ENCODE measurements at places on chromosomes 12 and 14. TPM values are rescaled to one million over a fixed set of nuclear protein-coding genes. Genes with fewer than 3 reads are reported as not detected.

The FGF23 gene
- total RNA-seq: not detected

The KIF21A gene
- total RNA-seq: 21.4 TPM

The KRT3 gene
- 0.06 TPM for total RNA-seq

The LPAR5 gene
- total RNA-seq: 0.71 TPM

The TDG gene
- 26.9 TPM for total RNA-seq

The KRR1 gene
- 65.8 TPM for total RNA-seq

The KRT74 gene
- total RNA-seq: not detected

The SLC10A1 gene
- not detected for total RNA-seq

The WDHD1 gene
- total RNA-seq: 12.5 TPM

The MSI1 gene
- total RNA-seq: 1.5 TPM

The RD3L gene
- not detected for total RNA-seq

The MDGA2 gene
- total RNA-seq: not detected

The SOAT2 gene
- total RNA-seq: 0.26 TPM

The CTDSP2 gene
- 38.0 TPM for total RNA-seq

The KRT78 gene
- total RNA-seq: 0.20 TPM

Data from A549 treated with dexamethasone at 1 μM for 4 hours (cell line).